WTC11 (cell line): ENCODE measurements at places on chromosomes 3 and 15.

- DNase-seq = no peak
Measured at GRCh38 chr15:74167891-74168331, 5.6 kb upstream of the ISLR start.

DNA sequence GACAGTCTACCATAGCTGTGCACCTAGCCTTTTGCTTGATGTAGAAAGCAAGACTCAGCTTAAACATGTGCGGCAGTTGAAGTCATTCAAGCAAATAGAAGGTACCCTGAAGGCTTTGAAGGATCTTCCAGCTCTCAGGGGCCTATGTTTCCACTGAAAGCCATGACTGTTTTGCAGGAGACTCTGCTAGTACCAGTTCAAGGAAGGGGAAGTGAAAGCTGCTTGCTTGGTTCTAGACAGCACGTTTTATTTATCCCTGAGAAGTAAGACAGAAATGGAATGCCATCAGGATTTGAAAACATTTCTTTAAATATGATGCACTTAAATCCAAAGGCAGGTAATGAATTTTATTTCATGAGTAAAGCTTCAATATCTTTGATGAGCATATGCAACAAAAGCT is 311.4 kb downstream of the PDCD6IP start:
- DNase-seq = no peak

- no peak for DNase-seq
Measured at GRCh38 chr3:171225708-171226107, 199.2 kb upstream of the SLC2A2 start.

DNA sequence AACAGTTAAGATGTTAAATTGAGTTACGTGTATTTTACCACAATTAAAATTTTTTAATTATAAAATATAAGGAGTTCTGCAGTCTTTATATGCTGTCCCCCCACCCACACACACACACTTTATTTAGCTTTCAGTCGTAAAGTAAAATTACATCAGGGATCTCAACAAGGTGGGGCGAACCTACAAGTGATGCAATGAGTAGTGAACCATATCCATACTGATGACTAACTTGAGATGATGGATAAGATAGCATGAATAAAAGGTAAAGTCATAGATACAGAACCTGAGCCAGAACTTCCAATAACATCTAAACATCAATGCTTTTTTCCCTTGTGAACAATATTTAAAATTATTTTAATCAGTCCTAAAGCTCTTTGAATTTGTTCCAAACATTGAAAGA is 77.2 kb downstream of the VPS13C start:
- DNase-seq = no peak

DNA sequence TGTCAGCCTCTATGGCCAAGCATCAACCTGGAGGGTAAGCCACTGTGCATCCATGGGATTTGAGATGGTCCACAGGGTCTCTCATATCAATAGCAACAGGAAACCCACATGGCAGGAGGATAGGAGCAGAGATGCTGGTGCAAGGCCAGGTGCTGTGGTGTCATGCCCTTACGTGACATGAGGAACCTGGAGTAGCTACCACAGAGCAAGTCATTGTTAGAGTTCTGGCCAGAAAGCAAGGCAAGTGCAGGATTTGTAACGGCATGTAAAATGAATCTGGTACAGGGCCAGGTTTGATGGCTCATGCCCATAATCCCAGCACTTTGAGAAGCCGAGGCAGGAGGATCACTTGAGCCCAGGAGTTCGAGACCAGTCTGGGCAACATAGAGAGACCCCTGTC is 14.8 kb upstream of the ZNF774 start:
- DNase-seq = no peak

GRCh38 chr3:154120961-154121700 is at the start of gene ARHGEF26:
TSS of gene ARHGEF26 (plus strand) at chr3:154121390. CDS start at chr3:154121993, 603 bp downstream.
- peak; percentile 93 for DNase-seq

DNA sequence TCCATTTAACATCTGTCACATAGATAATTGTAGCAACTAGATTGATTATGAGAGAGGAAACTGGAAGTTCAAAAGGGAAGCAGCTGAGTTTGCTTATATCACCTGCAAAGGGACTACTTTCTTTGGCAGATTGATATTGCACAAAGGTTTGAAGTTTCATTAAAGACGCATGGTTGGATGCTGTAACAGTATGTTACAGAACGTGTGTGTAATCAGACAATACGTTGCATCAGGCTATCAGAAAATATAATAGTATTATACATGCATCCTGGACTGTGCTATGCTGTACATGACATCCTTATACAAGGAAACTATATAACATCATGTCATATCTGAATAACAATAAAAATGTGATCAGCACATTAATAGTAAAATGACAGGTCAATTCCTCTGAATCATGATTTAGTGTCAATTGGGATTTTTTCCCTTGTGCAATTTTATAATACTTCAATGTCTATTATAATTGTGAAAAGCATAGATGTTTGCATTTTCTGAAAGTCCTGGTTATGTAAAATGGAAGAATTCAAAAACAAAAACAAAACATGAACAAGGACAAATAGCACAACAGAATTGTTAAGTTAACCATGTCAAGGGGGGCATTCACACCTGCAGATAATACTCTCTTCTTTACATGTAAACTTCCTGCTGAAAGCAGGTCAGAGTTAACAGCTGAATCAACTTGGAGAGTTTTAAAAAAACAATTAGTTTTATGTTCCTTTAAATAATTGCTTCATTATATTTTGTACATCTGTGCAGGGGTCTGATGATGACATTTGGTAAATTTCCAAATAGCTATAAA is 283.2 kb upstream of the KCNH8 start:
- DNase-seq = no peak

GRCh38 chr3:36032180-36033047 is 347.9 kb upstream of the STAC start:
- DNase-seq = no peak
